Lung (tissue), 17 donors: ENCODE measurements at places on chromosomes 2 and 18.

DNA sequence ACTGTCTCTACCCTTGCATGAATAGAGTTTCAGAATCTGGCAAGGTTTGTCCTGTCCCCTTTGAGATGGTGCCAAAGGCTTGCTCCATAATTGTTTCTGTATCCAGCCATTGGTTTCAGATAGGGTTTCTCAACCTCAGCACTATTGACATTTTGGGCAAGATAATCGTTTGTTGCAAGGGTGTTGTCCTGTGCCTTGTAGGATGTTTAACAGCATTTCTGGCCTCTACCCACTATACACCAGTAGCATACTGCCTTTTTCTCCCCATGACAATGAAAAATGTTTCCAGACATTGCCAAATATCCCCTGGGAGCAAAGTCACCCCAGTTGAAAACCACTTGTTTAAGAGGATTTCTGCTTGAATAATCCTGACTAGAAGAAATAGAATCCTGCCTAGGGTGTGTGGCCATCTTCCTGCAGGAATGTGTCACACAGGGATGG is 126.8 kb downstream of the CDC42EP3 start:
- no peak for DNase-seq

DNA sequence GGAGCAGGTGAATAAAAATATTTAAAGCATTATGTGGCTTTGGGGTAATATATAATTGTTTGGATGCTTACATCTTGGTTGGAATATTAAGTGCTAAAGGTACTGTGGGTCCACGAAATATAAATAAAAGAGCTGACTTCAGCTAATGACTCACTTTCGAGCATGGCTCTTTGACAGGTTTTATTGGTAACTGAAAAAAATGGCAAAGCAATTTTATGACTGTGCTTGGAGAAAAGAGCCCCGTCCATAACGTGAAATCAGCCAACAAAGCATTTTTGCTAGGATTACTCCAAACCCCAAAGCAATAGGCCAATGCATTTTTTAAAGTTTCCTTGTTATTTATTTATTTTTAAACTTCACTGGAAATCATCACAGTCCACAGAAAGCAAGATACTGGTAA is 397.2 kb upstream of the CDH19 start:
- DNase-seq: no peak

DNA sequence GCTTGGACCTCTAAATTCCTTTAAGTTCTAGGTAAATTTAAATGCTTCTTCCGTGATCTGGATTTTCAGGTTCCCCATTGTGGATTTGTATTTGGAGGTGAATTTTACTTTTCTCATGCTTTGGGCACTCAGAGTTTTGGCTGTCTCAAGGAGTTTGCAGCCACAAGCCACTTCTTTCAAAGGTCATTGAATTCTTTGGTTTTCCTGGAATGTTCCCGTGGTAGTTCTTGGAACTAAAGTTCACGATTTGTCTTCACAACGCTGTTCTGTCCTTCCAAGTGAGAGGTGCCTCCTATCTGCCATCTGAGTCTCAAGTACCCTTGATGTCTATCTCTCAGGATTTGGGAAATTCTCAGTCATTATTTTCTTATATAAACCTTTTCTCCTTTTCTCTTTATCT is 1438.7 kb upstream of the ZEB2 start:
- no peak for DNase-seq

- DNase-seq: no peak
Observed at GRCh38 chr2:117774716-117775115, 39.8 kb upstream of the DDX18 start.

GRCh38 chr2:123746006-123746405 is 279.1 kb upstream of the CNTNAP5 start:
- peak; percentile 9 for DNase-seq

DNA sequence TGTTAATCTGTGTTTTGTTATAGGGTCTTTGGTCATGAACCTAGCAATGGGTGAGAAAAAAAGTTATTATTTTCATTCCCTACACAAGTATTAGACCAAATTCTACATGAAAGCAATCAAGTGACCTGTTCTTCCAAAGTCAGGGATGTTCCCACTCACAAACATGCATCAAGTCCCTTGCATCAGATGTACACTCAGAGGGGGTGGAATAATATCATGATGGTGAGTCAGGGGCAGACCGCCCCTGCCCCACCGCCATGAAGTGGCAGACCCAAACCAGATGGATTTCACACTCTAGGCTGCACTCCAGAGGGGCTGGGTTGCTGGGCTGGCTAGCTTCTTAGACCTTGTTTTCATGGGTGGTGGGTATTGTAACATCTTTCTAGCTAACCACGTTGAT is 91.4 kb downstream of the ACAA2 start:
- no peak for DNase-seq
